ENCODE measurements at places on chromosomes 5 and 9.
A peak's percentile ranks its signal among the peaks of the same experiment; 100 is the strongest.

- no peak for DNase-seq
These were observed at the start of gene CKMT2 for GRCh38 chr5:81233080-81233634. CKMT2 (plus strand) TSS chr5:81233322; CDS start chr5:81251133, 17,811 bp downstream.

DNA sequence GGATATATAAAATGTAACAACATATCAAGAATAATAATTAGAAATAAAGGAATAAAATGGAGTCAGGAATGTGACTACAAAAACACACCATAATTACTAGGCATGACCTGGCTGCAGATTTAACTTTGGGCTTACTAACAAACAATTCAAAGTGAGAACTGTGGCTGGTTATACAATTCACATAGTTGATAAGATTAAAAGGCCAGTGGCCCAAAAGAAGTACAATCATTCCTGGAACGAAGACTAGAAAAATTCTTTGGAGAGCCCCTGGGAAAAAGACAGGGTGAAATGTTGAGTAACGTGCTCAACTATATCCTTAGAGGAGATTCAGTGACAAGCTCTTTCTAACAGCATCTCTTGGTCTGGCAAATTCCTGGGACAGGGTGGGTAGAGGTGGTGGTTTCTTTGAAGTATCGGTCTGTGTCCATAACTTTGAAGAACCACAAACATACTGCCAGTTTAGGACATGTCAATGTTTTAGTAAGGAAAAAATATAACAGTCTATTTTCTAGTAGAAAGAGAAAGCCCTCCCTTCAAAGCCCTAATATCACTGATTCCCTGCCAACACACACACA lies 75.0 kb upstream of the IL6ST start:
- DNase-seq: no peak

DNA sequence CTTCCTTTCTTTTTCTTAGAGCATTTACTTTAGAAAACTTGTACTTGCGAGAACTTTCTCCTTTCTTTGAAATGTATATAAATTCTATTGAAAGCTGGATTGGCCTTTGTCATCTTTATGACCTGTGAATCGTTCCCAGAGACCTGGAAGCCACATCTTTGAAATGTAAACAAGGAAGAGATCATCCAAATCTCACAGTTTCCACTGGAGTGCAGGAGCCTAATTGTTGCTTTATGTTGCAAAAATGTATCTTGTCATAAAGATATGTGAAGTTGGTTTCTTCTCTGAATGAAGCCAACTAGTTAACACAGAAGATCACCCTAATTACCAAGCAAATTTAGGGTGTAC lies 1101.8 kb downstream of the TAF11L14 start:
- no peak for DNase-seq

GRCh38 chr5:173318881-173319620 lies 9.2 kb downstream of the STC2 start:
- no peak for DNase-seq

- DNase-seq: no peak
These were observed 1.8 kb downstream of the NUDT2 start for GRCh38 chr9:34331196-34331595.

DNA sequence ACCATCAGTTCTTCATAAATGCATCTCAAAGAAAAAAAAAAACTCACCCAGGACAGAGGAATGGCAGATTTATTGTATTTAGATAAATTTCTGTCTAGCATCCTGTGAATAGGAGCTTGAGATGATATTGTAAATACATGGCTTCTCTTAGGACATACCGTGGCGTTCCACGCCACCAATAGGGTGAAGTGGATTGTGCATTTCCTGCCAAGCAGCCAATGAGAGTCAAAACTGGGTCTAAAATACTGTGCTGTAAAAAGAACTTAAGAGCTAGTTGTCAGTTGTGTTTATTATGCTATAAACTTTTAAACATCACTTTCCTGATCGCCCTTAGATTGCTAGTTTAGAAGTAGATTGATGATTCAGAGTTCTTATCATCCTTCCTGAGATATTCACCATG lies 20.9 kb upstream of the TRPM6 start:
- DNase-seq: no peak

DNA sequence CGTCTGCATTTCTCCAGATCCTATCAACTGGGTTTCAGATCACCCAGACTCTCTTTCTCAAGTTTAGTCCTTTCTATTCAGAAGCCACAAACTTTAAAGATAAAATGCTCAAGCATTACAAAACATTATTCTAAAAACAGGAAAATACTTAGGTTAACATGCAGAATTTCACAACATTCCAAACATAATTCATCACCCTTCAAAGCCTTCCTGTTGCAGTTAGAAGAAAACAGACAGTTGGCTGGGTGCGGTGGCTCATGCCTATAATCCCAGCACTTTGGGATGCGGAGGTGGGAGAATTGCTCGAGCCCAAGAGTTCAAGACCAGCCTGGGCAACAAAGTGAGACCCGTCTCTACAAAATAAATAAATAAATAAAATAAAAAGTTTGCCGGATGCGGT lies 7.7 kb upstream of the OCLN start:
- no peak for DNase-seq

DNA sequence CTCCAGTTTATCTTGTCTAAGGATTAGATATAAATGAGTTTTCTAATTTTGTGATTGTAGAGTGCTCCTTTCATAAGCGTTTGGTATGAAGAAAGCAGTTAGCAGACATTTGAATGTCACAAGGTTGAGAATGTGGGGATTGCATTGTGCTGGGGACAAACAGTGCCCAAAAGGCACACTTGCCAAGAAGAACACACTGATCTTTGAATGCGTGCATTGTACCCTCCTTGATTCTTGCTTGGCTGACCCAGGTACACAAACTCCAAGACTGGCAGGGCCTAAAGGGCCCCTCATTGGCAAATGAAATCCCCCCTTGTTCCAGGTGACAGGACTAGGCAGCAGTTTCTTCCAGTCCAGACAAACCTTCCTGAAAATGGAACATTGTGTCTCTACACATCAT lies 96.9 kb upstream of the LIFR start:
- no peak for DNase-seq

DNA sequence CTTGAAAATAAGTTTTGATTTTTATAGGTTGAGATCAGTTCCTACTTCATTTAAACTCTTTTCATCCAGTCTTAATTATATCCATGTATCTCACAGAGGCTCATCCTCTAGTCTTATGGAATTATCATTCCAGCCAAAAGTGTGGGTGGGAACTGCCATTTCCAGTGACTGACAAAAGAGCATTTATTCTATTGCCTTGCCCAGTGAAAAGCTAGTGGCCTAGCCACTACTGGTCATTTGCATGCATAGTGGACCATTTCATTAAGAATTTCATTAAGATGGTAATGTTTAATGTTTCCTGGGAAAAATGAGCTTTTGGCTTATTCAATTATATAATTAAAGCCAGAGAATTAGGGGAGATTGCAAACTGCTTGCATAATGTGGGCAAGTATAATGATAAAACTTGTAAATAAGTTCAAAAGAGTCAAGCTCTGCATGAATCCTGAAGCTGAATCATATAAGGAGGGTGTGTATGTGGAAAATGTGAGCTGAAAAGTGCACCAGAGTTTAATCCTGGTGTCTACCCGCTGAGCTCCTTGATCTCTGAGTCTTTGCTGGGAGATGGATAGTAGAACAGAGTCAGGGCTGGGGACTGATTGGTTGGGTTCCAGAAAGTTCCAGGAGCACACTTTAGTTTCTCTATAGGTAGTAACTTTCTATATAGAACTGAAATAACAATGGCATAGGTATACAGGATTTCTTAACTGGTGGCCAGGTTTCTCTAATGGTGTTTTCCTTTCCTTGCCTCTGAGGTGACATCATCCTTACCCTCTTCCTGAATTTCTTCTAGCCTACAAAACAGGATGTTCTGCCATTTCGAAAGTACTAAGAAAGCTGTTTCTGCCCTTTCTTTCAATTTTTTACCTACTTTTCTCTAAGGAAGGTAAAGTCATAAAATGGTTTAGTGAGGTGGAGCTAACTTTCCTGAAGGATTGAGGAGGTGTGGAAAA lies 78.5 kb downstream of the KIF4B start:
- no peak for DNase-seq

DNA sequence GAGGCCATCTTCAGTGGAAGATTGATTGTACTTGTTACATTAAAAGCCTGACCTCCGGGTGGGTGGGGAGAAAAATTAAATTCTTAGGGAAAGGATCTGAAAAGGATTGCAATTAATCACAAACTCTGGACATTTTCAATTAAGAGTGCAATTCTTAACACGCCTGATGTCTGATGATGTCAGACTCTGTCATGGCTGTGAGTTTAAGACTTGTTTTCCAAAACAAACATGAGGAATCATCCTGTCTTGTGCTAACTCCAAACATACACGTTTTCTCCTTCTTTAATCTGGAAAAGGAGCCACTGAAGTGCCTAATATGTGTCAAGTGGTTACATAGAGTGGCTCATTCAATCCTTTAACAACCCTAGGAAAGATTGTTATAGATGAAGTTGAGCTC lies 60.4 kb upstream of the SMIM23 start:
- DNase-seq: no peak

DNA sequence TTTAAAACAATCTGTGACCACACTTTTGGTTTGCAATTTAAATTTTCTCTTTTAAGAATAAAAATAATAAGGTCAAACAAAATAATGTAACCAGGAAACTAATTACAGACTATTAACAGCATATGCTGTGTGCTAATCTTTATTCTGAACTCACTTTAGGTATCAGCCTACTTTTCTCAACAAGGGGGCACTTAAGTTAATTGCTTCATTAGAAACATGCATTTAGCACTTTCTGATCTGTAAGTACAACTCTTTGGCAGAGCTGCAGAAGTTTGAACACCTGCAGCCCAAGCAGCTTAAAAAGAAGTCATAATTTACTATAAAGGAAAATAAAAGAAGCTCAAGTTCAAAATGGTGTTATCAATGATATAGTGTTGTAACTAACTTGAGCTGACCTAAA lies 21.7 kb downstream of the XRCC4 start:
- DNase-seq: no peak

GRCh38 chr5:54653956-54654614 lies 136.5 kb downstream of the SNX18 start:
- DNase-seq: no peak

- no peak for DNase-seq
These were observed 559.6 kb downstream of the CETN3 start for GRCh38 chr5:89849830-89850512.

GRCh38 chr9:99012957-99013512 lies 69.3 kb downstream of the COL15A1 start:
- DNase-seq: no peak

DNA sequence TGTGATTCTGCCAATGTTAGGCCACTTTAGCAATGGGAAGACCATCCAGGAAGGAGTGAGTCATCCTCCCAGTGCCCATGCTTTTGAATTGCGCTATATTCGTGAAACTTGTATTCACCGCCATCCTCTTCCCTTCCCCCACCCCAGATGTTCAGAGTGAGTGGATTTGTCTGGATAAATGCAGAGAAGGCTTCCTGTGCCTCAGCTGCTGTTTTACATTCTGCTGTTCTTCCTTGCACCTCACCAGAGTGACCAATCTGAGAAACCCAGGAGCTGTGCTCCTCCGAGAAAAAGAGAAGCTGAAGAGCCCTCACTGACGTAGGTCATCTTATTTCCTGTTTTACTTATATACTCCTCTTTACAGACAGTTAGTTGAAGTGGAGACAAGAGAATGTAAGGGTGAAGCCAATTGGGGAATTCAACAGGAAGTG lies 24.6 kb upstream of the SVEP1 start:
- DNase-seq: no peak

DNA sequence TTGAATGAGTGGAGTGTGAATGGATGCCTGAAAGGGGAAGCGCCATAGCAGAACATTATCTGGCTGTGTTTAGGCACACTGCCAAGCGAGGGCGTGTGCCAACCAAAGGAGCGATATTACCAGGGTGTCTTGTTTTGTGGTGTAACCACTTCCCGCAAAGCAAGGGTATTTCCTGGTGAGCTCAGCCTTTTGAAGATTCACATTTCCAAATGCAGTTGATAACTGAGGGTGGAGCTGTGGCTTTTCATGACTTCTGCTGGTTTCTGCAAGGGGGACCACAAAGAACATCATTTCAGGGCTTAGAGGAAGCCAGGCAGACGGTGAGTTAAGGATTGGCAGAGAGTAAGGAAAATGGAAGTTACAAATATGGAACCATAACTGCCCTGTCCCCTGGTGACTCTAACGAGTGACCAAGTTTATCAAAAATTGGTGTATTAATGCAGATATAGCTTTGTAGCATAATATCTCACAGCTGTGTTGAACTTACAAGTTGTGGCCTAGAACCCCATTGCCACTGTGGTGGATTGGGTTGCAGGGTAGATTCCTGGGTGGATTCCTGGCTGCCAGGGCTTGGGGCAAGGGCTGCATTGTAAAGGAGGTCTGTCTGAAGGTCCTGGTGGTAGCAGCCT lies 71.4 kb downstream of the RALGPS1 start:
- peak; percentile 32 for DNase-seq

GRCh38 chr9:130156672-130157071 lies 15.5 kb upstream of the NCS1 start:
- DNase-seq: no peak

DNA sequence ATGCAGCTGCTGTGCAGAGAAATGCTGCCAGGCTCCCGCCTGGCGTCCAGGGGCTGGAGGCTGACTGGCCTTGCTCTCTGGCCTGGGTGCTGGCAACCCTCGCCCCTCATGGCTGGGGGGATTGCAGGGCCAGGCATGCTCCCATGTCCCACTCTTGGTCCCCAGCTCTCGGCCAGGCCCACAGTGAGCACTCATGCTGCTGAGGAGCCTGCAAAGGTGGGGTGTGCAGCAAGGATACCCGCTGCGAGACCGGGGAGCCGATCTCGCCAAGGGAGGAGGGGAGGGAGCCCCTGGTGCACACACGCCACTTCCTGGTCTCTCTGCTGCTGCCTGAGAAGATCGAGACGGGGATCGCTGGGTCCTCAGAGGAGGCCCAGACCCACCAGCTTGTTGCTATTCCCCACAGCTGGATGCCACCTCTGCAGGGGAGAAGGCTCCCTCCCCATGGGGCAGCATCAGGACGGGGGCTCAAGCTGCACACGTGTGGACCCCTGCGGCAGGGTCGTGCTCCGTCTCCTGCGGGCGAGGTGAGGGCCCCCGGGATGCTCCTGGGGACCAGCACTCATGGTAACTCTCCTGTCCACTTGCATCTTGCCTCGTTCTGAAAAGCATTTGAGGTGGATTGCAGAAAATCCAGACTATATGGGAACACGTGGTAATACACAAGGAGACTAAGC lies 14.3 kb upstream of the CACFD1 start:
- DNase-seq: no peak

DNA sequence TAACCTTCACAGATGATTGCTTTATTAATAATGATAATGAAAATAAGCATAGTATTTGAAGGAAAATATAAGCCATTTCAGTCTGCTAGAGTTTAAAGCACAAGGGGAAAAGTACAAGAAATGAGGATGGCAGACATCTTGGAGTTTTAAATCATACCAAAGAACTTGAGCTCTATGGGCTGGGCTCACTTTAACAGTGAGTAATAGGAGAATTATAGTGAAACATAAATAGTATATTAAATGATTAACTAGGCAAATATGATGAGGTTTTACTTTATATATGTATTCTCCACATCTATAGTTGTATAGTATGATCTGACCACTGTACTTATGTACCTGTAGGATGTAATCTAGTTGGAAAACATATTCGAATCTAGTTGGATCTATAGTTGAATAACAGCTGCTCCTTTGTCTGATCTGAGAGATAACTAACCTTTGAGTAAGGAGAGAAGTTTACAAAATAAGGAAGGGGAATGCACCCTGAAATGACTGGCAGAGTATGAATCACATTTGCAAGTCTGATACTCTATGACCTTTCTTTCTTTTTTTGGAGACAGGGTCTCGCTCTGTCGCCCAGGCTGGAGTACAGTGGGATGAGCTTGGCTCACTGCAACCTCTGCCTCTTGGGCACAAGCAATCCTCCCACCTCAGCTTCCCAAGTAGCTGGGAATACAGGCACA lies 17.6 kb downstream of the MEGF9 start:
- no peak for DNase-seq
